ENCODE measurements at places on chromosomes 5 and 9. TPM values are rescaled to one million over a fixed set of nuclear protein-coding genes. Genes with fewer than 3 reads are reported as not detected.

Gene KIF20A
- not detected for total RNA-seq

DNA sequence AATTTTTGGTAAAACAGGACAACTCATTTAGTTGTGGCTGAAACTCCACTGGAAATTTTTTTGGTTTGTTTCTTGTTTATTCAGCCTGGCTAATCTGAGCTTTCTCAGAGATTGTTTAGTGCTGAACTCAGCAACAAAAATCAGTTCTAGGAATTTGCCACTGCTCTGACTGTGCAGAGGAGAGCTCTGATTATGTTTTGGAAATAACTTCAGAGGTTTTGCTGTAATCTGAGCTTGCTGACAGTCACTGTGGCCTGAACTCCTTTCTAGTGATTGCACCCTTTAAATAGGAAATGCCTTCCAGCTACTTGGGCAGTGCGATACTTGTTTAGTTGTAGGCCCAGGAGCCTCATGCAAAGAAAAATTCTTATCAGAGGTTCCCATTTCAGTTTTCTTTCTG is 60.2 kb downstream of the OSTF1 start:
- H3K4me1 ChIP-seq, result no peaks in the 10 kb centered on the region
- H3K27ac ChIP-seq, result no peak overlapping the region
- no peak for DNase-seq
- H3K27me3 ChIP-seq, result no peaks in the 10 kb centered on the region
- peaks cover 16% of the 10 kb centered on the region for H3K36me3 ChIP-seq

DNA sequence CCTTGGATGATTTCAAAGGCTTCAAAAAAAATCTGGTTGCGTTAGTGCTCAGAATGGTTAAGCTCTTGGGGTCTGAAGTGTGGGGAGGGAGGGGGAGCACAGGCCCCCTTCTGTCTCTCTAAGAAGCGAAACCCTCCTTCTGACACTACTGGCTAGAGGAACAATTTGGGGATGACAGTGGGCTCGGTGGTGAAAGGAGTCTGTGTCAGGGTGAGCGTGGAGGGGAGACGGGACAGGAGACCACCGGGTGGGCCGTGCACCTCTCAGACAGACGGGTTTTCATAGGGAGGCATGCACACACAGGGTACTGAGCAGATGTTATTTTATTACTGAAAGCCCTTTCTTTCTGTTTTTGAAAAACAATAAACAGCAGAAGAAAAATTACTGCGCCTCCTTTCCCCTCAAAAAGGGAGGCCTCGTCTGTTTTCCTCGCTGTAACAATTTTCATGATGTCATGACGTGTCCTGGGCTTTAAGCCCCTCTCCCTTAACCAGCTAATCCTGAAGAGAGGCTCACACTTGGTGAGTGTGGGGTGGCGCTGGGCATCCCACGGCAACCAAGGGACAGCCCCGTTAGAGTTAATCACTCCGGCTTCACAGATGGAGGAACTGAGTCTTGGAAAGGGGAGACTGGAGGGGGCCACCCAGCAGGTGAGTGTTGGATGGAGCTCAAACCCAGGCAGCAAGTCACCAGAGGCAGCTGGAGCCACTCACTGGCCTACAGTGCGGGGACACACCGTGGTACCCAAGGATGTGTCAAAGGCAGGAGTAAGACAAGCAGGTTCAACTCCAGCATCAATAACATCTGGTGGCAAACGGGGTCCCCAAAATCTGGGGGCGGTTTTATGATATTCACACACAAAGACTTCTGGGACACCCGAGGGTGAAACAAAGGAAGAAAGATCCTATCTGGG is 53.4 kb downstream of the PTCH1 start:
- H3K4me1 ChIP-seq, result peaks cover 40% of the 10 kb centered on the region
- H3K27me3 ChIP-seq, result no peaks in the 10 kb centered on the region
- peaks cover 33% of the 10 kb centered on the region for H3K36me3 ChIP-seq
- peak overlapping the region; percentile 30 for H3K4me3 ChIP-seq
- no peak for DNase-seq

Gene SAXO1
- not detected for total RNA-seq

Gene PLAC8L1
- total RNA-seq, result not detected

Gene GARIN3
- not detected for total RNA-seq

DNA sequence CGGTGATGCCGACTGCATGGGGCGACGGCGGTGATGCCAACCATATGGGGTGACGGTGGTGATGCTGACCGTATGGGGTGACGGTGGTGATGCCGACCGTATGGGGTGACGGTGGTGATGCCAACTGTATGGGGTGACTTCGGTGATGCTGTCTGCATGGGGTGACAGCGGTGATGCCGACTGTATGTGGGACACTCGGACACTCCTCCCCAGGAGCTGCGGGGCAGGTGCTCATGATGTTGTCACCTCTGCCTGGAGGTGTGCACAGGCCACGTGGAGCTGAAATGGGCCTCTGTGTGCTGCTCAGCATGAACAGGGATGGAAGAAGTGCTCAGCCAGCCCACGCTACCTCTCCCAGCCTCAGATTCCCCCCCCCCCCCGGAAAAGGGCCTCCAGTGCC is 171.8 kb downstream of the OLFM1 start:
- H3K27me3 ChIP-seq, result no peaks in the 10 kb centered on the region
- H3K4me3 ChIP-seq, result no peak overlapping the region
- H3K4me1 ChIP-seq, result peaks cover 7% of the 10 kb centered on the region
- H3K36me3 ChIP-seq, result no peaks in the 10 kb centered on the region

DNA sequence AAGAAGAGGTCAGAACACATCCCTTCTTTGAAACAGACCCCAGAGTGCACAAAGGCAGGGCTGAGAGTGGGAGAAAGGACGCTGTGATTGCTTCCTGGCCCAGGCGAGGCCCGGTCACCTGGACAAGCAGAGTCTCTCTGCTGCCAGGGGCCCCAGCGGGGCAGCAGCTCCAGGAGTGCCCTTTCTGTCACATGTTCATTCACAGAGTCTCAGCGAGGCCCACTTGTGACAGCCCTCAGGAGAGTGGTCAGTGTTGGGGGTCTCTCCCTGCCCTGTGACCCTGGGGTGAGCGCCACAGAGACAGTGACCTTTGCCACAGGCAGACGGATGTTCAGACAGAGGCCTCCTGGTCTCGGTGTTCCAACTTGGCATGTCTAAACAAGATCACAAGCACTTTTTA is 130.2 kb upstream of the IRX4 start:
- no peak for DNase-seq
- peaks cover under 1% of the 10 kb centered on the region for H3K4me1 ChIP-seq
- H3K27me3 ChIP-seq, result peaks cover 14% of the 10 kb centered on the region
- no peak overlapping the region for H3K4me3 ChIP-seq
- no peak overlapping the region for H3K27ac ChIP-seq

GRCh38 chr5:36982146-36982545 is 105.6 kb downstream of the NIPBL start:
- H3K4me3 ChIP-seq, result no peak overlapping the region
- no peak for DNase-seq
- no peak overlapping the region for H3K27ac ChIP-seq
- H3K27me3 ChIP-seq, result no peaks in the 10 kb centered on the region

Gene KIF24
- 0.42 TPM for total RNA-seq

DNA sequence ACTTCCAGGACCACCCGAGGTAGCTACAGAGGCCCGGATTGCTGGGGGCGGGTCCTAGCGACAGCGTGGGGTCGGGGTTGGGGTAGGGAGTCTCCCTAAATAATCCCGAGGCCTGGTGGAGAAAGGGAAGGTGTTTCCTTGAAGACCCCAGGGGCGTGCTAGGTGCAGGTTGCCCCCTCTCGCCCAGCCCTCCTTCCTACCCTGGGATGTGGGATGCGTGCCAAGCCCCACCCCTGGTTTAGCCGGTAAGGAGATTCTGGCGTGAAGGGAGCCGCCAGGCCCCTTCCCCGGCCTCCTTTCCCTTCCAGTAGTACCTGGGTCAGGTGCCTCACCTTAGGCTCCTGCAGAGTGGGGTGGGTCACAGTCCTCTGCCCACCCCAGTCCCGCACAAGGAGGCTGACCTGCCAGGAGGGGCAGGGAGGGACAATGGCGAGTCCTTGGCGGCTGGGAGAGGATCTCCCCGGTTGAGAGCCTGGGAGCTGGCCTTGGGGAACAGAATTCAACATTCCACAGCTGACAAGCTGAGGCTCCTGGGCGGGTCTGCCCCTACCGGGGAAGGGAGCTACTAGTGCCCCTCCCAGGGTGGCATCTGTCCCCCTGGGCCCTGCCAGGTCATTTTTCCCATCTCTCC is 674 bp downstream of the TSPAN17 start:
- H3K27ac ChIP-seq, result peak overlapping the region; percentile 87
- DNase-seq, result no peak
- no peaks in the 10 kb centered on the region for H3K27me3 ChIP-seq
- no peaks in the 10 kb centered on the region for H3K36me3 ChIP-seq
- H3K4me3 ChIP-seq, result peak overlapping the region; percentile 78

Gene GLRA1
- total RNA-seq, result not detected

DNA sequence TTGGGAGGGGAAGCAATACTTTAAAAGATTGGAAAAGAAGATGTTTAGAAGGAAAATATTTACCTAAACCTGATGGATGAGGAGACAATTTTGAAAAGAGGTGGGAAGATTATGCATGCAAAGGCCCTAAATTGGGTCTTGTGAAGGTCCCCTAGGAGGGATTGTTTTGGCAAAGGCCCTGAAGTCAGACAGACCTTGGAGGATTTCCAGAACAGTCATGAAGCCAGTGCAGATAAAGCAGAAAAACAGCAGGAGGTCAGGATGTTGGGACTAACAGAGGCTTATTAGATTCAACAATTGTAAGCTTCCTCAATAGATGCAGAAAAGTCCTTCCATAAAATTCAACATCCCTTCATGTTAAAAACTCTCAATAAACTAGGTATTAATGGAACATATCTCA is 361.0 kb upstream of the CDH6 start:
- no peaks in the 10 kb centered on the region for H3K36me3 ChIP-seq
- H3K27ac ChIP-seq, result no peak overlapping the region
- H3K4me3 ChIP-seq, result no peak overlapping the region
- no peaks in the 10 kb centered on the region for H3K4me1 ChIP-seq

Gene TEX48
- total RNA-seq, result not detected

DNA sequence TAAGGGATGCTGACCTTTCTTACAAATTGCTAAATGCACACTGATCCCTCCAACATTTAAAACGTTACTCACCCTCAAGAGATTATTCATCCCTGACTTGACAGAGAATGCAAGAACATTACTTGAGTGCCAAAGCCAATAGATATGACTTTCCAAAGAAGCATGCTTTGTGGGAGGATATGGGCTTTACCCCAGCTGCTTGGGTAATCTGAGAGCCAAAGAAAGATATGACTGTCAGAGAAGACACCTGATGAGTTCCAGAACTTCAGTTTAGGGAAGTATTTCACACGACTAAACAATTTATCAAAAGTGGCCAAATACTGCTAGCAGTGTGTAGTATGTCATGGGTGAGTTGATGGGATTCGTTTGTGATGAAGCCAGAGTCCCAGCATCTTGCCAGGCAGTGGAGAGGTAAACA is 7.4 kb upstream of the SPDL1 start:
- no peaks in the 10 kb centered on the region for H3K27me3 ChIP-seq
- DNase-seq, result no peak
- H3K27ac ChIP-seq, result no peak overlapping the region
- H3K4me3 ChIP-seq, result no peak overlapping the region

DNA sequence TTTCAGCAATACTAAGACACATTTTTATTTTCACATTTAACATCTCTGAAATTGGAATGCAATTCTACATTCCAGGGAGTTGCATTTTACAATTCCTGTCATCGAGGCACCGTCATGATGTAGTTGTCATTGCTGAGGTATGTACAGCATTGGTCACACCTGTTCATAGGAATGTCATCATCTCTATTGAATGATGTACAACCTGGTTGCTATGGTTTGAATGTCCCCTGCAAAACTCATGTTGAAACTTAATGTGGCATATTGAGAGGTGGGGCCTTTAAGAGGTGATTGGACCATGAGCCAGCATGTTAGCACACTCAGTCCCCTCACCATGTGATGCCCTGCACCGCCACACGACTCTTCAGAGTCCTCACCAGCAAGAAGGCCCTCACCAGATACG is 103.1 kb downstream of the CEMIP2 start:
- no peak overlapping the region for H3K4me3 ChIP-seq
- no peaks in the 10 kb centered on the region for H3K36me3 ChIP-seq
- DNase-seq, result peak; percentile 66
- no peak overlapping the region for H3K27ac ChIP-seq

DNA sequence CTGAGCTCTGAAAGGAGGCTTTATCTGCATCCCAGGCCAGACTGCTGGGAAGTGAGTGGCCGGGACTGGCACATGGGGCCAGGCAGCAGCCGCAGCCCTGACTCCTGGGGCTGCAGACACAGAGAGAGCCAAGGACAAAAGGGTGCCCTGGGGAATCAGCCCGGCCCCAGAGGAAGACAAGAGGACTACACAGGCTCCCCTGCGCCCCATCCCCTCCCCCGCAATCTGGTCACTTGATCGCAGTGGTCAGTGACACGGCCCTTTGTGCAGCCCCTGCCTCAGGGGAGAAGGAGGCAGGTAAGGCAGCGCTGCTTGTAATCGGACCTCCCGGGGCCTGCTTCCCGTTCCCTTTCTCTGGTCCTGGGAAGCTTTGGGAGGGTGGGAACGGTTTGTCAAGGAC is 55.5 kb upstream of the FUBP3 start:
- no peaks in the 10 kb centered on the region for H3K36me3 ChIP-seq
- H3K27me3 ChIP-seq, result no peaks in the 10 kb centered on the region
- no peaks in the 10 kb centered on the region for H3K4me1 ChIP-seq
- no peak overlapping the region for H3K4me3 ChIP-seq

- H3K27ac ChIP-seq, result no peak overlapping the region
- no peaks in the 10 kb centered on the region for H3K27me3 ChIP-seq
- DNase-seq, result no peak
- no peak overlapping the region for H3K4me3 ChIP-seq
Measured at GRCh38 chr5:63697811-63698210, 264.4 kb downstream of the HTR1A start.

DNA sequence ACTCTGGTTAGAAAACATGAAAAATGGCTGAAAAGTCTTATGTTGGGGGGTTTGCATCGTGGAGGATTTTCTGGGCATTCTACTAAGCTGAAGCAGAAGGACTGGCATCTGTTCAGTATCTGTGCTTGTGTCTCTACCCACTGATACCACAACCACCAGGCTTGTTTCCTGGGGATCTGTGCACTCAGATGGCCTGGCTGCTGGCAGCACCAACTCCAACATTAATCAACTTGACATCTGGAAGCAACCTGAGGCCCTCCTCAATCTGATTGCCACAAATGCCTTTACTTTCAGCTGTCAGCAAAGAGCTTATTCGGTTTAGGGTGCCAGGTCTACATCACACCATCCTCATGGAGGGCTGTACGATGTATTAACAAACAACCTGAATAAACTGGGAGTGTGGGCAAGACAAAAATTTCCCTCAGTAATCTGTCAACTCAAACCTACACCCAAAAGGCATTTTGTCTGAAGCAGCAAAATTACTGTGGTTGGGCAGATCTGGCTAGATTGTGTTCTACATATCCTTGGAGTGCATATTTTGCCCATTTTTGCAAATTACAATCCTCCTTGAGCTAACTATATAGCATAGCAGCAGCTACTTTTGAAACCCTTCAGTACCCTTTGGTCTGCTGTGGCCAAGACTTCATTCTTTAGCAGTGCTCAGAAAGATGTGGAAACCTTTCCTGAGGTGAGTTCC is 74.6 kb downstream of the FOXD1 start:
- no peak overlapping the region for H3K4me3 ChIP-seq
- no peaks in the 10 kb centered on the region for H3K27me3 ChIP-seq

GRCh38 chr5:538271-538771 is 14.1 kb upstream of the SLC9A3 start:
- H3K4me3 ChIP-seq, result no peak overlapping the region
- H3K36me3 ChIP-seq, result no peaks in the 10 kb centered on the region
- no peaks in the 10 kb centered on the region for H3K4me1 ChIP-seq
